ENCODE measurements at places on chromosomes 12 and 14. TPM values are rescaled to one million over a fixed set of nuclear protein-coding genes. Genes with fewer than 3 reads are reported as not detected.

DNA sequence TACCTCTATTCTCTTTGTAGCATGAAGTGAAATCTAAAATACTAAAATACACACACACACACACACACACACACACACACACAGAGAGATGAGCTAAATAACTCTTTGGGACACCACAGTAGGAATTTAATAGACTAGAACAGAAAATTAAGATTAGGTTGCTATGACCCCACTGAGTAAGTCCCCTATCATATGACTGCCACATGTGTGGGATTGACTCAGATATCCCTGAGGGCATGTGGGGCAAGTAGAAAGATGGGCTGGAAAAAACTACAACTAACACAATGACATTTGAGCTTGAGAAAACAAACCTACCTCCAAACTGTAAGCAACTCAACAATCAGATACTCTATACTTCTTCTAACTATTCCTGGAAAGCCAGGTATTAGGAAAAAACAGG, 27.0 kb downstream of the SLC25A21 start:
- DNase-seq = no peak

GRCh38 chr14:31142455-31143087, 65.0 kb downstream of the HECTD1 start:
- DNase-seq = no peak

GRCh38 chr12:17652436-17652835, 437.6 kb downstream of the RERGL start:
- no peak for DNase-seq

GRCh38 chr14:32808644-32809043, 130.0 kb upstream of the NPAS3 start:
- DNase-seq = no peak

DNA sequence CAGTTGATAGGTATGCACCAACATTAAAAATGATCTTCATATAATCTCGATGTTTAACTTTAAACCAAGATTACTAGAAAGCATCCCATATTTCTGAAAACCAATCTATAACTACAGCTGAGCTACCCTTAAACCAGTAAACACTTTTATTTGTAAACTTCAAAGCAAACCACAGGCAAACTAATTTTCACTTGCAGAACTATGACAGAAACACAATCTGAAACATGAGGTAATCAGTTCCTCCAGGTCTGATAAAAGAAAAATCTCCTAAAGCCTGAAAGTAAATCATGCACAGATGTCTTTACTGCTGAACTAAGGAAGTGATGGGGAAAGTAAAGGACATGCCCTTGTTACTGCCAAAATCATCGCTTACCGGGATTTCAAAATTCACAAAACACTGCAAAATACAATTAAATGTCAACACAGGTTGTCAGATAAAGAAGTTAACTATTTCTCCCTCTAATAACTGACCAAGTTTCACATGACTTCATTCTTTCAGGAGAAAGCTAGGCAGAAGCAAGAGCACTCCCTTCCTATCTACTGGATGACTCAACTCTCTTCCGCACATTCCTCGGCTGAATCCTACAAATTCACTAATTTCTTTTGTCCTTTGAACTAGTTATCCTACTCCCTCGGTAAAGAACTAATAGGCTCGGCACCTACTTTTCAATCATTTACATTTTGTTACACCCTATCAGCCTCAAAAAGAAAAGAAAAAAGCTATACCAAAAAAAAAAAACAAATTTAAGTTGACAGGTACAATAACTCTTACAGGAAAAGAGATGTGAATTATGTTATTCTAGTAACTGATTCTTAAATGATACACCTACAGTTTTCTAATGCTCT, 1.4 kb downstream of the EEA1 start:
- DNase-seq = no peak

DNA sequence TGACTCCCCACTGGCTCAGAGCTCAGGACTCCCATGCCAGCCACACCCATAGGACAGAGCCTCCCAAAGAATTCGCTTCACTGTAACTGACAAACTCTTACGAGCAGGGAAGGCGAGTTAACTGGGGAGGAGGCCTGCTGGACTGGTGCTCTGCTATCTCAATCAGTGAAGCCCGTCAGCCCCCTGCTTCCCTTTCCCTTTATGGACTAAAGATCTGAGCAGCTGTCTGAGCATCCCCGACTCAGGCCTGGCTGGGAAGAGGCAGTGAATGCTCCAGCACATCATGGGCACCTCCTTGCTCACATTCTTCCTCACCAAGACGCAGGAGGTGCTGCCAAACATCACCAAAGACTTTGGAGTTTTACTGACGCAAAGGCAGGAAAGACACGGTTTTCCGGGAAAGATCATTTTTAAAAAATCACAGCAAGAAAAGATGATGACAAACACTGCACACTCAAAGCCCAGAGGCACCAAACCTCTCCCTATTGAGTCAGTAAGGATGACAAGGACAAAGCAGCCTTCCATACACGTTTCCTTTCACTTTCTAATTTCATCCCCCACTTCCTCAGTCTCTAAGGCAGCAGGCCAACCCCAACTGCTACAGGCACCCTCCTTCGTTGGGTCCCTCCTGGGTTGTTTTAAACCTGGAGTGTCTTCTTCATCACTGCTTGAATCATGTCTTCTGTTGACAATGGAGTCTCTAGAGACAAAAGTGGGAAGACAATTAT, 45.0 kb upstream of the P2RX7 start:
- DNase-seq = no peak

DNA sequence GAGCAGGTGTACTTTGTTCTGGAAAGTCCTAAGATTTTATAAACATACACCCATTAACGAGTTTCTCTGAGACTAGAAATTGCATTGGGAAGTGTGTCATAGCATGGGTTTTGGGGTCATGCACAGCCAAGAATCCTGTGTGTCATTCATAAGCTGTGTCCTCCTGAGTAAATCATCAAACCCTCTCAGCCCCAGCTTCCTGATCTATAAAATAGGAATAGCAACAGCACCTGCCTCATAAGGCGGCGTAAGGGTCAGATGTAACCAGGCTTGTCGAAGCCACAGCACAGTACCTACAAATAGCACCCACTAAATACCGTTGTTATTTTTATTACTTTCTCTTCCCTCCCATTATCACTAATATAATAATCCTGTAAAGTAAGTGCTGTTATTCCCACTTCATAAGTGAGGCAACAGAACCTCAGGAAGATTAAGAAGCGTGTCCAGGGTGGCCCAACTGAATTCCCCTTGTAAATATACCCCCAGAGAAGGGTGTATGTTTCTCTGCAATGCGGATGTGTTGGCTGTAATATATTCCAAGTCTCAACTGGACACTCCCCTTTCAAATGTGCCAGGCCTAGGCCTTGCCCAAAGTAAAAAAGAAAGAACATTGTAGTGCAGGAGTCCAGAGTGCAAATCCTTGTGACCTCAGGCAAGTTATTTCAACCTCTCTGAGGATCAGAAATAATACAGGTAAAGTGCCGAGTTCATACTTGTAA, 188.3 kb upstream of the BCL2L14 start:
- DNase-seq = no peak

DNA sequence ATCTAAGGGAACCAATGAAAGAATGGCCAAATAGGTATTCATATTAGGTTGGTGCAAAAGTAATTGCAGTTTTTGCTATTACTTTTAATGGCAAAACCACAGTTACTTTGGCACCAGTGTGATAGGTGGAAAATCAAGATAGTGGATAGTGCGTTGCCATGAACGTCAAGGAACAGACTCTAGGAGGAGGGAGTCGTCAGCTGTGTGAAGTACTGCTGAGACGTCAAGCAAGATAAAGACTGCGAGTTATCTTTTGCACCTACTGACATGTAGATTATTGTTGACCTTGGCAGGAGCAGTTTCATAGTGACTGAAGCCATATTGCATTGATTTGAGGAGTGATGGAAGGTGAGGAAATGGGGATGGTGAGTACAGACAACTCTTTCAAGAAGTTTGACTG, 8.3 kb downstream of the YLPM1 start:
- no peak for DNase-seq

- DNase-seq = no peak
Observed at GRCh38 chr14:101781240-101782061, 19.9 kb downstream of the PPP2R5C start.

DNA sequence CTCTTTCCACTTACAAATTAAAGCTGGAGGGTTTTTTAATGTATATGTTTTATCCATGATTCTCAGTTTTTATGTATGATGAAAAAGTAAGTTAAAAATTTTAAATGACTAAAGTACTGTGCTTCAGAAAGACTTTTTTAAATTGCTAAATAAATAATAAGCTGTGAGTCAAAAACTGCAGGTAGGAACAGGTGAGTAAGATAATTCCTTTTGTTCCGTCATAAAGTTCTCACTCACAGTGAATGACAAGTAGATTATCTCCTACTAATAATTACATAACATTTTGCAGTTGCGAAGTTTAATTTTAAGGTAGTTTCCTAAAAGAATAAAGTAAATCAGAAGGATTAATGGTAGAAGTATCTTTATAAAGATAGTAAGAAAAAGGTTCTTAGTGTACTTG, 78.0 kb downstream of the PRKCH start:
- no peak for DNase-seq

DNA sequence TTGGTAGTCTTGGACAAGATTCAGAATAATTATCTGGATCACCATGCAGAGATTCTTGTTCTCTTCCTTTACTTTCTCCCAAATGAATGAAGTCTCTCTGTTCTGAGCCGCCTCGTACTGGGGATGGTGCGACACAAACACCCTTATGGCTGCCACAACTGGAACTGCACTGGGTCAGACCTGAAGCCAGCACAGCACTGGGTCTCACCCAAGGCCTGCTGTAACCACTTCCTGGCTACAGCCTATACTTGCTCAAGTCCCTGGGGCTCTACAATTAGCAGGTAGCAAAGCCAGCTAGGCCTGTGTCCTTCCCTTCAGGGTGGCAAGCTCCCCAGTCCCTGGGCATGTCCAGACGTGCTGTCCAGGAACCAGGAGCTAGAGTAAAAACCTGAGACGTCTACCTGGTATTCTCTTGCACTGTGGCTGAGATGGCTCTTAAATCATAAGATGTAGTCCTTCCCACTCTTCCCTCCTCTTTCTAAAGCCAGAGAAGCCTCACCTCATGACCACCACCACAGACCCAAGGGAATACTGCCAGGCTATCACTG, 27.6 kb downstream of the IFNG start:
- DNase-seq = no peak

- no peak for DNase-seq
Observed at GRCh38 chr12:5388581-5389535, 43.0 kb upstream of the NTF3 start.

DNA sequence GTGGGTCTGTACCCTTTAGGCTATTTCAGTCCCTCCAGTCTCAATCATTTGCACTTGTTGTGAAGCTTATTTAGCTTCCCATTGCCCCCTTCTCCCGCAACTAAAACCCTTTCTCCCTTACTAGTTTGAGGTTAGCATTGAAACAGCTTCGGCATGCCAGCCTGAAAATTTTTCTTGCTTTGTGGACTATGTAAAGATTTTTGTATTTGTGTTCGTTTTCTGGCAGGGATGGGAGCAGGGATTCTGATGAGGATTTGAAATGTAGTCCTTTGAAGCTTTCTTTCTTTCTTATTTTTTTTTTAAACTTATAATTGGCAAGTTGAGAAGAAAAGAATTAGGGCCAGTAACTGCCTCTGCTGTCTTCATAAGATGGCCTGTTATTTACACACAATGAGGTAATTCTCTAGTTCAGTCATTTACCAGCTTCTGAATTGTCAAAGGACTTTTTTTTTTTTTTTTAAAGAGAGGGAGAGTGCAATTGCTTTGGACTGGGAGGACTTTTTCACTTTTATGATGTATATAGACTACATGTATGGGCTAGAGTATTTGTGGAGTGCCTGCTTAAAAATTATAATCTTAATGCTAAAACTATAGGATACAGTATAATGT, 29.0 kb downstream of the PALS1 start:
- no peak for DNase-seq

GRCh38 chr12:50926415-50926814, 25.9 kb upstream of the HIGD1C start:
- DNase-seq = no peak

DNA sequence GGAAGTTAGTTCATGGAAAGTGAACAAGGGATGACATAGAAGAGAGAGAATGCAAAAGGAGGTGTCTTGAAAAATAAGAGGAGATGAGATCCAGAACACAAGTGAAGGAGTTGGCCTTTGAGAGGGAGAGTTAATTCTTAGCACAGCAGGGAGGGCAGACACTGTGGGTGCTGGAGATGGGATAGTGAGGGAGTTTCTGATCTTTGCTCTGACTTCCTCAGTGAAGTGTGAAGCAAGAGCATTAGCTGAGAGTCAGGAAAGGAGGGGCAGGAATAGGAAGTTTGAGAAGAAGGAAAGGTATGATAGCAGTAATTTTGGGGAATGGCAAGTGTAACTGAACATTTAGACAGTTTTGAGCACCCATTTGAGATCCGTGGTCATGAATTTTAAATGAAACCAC, 75.8 kb upstream of the COCH start:
- DNase-seq = no peak

DNA sequence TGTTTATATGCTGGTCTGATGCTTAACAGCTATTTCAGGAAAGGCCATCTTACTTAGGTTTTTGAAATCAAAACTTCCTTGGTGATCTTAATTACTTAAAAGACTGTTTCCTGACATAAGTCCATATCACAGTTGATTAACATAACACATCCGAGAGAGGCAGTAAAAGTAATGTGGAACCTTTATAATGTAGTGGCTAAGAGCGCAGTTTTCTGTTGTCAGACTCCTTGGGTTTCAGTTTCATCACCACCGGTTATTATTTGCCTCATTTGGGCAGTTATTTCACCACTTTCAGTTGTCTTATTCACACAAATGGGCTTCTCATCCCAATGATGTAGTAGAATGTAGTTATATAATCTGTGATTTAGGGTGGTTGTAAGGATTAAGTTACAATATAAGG, 30.9 kb downstream of the TBC1D15 start:
- DNase-seq = no peak

DNA sequence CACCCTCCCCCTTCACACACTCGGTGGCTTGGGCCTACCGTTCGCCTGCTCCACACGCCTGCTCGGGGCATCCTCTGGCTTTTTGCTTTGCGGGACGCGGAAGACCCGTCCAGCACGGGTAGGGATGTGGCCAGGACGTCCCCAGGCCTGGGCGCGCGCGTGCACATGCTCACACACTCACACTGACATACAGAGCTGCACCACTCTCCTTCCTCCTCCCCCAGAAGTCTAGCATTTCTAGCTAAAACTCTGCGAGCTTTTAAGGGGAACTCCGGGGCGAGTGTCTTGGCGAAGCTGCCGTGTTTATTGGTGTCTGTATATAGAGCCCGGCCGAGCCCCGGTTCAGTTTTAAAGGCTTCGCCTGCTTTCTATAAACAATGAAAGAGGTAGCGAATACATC, 5.0 kb downstream of the TBX5 start:
- no peak for DNase-seq

DNA sequence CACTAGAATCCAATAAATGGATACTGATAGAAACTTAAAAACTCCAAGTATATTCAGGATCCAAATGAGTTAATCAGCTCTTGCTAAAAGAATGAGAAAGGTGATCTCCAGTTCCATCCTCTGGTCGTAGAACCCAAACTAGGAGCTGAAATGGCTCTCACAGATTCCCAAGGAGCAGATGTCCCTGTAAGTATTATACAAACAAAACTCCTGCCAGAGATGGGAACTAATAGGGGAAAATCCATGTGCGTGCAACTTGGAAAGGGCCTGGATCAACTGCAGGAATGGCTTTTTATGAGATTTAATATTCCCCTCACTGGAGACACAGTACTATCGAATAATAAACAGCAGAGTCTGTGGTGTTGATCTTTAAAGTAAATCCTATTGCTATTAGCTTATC, 309.2 kb upstream of the TBX3 start:
- no peak for DNase-seq

The KRT6C gene
- not detected for total RNA-seq

The ANO4 gene
- not detected for total RNA-seq

The DHH gene
- total RNA-seq = 0.26 TPM

The SPATA7 gene
- total RNA-seq = 42.4 TPM

The KLRC1 gene
- not detected for total RNA-seq

The PTPRQ gene
- total RNA-seq = 1.0 TPM

The RTL1 gene
- not detected for total RNA-seq

The HOXC9 gene
- total RNA-seq = 1.7 TPM

All from uterus (tissue), 4 donors.